ENCODE measurements at places on chromosomes 11 and 22.

DNA sequence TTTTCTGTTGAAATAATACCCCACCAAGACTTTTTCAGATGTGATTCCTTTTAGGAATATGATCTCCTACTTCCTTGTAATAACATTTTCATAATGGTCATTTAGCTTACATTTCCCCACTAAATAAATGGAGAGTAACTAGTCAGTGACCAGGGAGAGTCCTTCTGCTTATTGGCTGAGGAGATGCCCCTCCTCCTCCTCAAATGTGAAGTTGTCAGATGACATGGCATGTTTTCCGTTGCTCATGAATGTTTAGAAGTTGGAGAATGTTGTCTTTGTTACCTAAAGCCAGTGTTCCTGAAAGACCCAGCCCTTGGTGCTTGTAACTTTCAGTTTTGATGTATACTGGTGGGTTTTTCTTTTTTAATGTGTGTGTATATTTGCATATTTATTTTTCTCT, 38.2 kb downstream of the CSRP3 start:
- no peak for DNase-seq

GRCh38 chr11:48002561-48002960, 22.2 kb downstream of the PTPRJ start:
- DNase-seq, result no peak

GRCh38 chr11:126304457-126305075, 706 bp downstream of the DCPS start:
- no peak for DNase-seq

DNA sequence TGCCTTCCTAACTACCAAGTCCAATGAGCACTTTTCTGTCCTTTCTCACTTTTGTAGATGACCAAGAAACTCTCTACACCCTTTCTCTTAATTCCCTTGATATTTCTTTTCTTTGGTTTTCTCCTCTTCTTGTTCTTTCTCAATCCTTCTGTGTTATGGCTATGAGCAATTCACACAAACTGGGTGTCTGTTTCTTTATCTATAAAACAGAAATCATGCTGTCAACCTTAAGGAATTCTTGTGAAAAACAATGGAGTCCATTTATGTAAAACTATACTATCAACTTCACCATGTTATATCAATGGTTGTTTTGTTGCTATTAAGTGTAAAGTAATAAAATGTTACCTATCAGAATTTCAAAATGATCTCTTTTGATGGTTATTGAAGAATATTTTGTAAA, 7.2 kb downstream of the MTNR1B start:
- no peak for DNase-seq

GRCh38 chr11:8715501-8715900, 32.9 kb downstream of the RPL27A start:
- no peak for DNase-seq
